ENCODE measurements at places on chromosomes 5 and 9.

GRCh38 chr5:159903131-159903530, 13.2 kb upstream of the ADRA1B start:
- no peak for DNase-seq

GRCh38 chr5:78627766-78628165, 20.8 kb downstream of the LHFPL2 start:
- DNase-seq: no peak

- DNase-seq: no peak
Measured at GRCh38 chr5:158599157-158599556, 500.6 kb downstream of the EBF1 start.

DNA sequence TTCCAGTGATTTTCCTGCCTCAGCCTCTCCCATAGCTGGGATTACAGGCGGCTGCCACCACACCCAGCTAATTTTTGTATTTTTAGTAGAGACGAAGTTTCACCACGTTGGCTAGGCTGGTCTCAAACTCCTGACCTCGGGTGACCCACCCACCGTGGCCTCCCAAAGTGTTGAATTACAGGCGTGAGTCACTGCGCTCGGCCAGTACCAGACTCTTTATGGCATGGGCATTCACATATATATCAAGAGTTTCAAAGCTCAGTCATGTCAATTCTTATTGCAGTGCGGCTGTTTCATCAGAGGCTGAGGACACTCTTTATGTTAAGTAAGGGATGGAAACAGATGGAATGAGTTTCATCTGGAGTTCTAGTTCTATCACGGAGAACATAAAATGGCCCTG, 315.2 kb upstream of the CDH6 start:
- no peak for DNase-seq

GRCh38 chr9:137308057-137308619, 6.1 kb upstream of the NRARP start:
- no peak for DNase-seq

GRCh38 chr9:130466537-130467217, 21.9 kb downstream of the ASS1 start:
- DNase-seq: no peak

GRCh38 chr5:157359356-157360055, 93.6 kb downstream of the CYFIP2 start:
- no peak for DNase-seq

DNA sequence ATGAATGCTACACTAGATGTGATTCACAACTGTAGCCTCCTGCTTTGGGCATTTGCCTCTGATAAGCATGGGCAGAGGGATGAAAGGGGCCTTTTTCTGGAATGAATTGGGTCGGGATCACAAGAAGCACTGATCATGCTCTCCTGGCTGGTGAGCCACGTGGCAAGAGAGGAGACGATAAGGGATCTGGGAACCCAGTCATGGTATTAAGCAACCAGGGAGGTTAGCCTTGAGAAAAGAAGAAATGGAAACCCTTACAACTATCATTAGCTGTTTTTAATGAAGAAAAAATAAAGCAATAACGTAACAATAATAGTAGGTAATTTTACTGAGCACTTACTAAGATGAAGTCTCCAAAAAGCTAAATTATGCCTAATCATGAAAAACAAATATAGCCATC, 50.0 kb upstream of the RAI14 start:
- DNase-seq: no peak

- peak; percentile 57 for DNase-seq
Measured at GRCh38 chr5:149646564-149646963, 65.3 kb downstream of the ARHGEF37 start.

- DNase-seq: no peak
Measured at GRCh38 chr9:84230355-84231145, 110.0 kb downstream of the SLC28A3 start.

DNA sequence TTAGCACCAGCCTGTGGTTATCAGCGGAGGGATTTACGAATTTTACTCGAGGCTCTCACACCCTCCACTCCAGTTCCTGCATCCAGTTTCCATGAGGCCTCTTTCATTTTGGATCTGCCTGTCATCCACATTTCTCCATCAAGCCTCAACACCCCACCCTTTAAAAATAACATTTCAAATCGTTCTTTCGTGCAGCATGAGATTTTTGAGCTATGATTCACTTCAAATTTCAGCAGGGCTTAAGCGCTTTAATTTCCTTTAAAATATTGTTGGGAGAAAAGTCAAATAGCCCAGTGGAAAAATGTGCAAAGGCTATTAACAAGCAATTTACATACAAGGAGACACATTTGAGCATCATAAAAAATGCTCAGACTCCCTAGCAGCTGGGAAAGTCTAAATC, 103.2 kb downstream of the MSX2 start:
- no peak for DNase-seq

GRCh38 chr5:103490030-103490739, 72.4 kb downstream of the NUDT12 start:
- no peak for DNase-seq

- no peak for DNase-seq
Measured at GRCh38 chr9:114820776-114821501, 15.1 kb upstream of the TNFSF15 start.

DNA sequence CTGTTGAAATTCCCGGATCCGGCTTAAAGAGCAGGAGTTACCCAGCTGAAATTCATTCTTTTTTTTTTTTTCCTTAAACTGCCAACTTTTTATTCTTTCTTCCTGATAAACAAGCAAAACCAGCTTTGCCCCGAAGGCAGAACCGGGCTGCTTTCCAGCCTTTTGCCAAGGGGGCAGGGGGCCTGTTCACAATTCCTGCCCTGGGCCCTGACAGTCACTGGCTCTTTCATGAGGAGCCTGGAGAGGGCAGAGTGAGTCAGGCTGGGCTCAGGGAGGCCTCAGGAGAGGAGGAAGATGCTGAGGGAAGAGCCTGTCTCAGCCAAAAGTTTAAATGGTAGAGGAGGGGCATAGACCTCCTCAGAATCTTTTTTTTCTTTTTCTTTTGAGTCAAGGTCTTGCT, 4.8 kb downstream of the GLIPR2 start:
- DNase-seq: no peak

- no peak for DNase-seq
Measured at GRCh38 chr9:106600955-106601560, 261.9 kb upstream of the ZNF462 start.

- no peak for DNase-seq
Measured at GRCh38 chr9:80094176-80094771, 522.5 kb downstream of the TLE4 start.

DNA sequence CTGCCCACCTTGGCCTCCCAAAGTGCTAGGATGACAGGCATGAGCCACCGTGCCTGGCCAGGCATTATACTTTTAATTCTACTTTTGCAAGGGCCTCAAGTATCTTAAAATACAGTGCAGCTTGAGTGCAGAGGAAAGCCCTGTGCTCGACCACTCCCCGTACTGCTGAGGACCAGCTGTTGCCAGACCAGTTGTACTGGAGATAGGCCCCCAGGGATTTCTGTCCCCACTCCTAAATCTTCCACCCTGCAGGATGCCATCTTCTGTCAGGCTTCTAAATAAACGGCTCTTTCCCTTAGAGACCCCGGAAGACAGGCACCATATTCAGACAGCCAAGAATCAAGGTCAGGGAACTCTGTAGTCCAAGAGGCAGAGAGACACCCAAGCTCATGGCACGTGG, 16.6 kb upstream of the PSMD5 start:
- DNase-seq: no peak

GRCh38 chr5:65932676-65933075, 6.3 kb downstream of the ERBIN start:
- no peak for DNase-seq

DNA sequence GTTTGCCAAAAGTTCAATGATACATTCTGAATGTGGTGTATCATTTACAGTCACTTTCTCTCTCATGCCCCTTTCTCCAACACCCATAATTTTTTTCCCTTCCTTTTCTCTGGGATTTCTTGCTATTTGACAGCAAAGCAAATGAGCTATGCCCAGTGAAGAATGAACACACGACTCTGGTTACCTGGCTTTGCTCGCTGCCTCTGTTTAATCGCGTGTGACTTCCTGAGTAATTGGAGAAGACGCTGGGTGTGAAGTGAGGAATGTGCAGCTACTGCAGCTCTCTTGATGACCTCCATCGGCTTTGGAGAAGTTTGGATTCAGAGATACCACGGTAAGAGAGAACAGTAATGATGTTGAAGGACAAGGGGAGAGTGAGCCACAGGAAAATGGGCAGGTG, 651.8 kb downstream of the KIF4B start:
- DNase-seq: no peak

- DNase-seq: no peak
Measured at GRCh38 chr9:133031496-133031911, 707 bp downstream of the GTF3C5 start.

- no peak for DNase-seq
Measured at GRCh38 chr5:107415762-107416161, 255.0 kb downstream of the EFNA5 start.

DNA sequence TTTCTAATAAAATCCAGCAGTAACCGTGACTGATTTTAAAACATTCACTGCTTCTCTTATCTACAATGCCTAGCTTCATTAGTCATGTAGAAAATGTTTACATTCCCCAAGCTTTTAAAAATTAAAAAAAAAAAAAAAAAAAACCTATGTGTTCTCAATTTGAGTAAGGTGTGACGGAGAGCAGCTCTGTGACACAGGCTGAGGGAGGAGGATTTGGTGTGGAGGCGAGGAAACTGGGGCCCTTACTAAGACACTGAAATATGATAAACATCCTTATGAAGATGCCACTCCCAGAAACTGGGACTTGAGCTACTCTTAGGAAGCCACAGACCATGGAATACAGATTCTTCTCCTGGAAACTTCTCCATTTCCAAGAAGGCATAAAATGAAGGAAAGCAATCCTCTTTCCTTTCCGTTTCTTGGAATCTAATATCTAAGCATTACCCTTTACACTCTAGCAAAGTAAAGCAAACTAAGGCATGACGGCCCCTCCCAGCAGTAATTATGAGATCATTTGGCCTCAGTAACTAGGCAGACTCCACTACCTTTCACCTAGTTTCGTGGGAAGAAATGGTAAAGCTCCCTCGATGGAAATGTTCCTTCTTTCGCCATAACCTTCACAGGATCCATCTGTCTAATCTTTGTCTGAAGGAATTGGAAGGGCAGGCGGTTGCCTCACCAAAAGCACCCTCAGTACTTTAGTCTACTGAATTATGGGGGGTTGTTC, 23.5 kb downstream of the GRAMD2B start:
- no peak for DNase-seq

DNA sequence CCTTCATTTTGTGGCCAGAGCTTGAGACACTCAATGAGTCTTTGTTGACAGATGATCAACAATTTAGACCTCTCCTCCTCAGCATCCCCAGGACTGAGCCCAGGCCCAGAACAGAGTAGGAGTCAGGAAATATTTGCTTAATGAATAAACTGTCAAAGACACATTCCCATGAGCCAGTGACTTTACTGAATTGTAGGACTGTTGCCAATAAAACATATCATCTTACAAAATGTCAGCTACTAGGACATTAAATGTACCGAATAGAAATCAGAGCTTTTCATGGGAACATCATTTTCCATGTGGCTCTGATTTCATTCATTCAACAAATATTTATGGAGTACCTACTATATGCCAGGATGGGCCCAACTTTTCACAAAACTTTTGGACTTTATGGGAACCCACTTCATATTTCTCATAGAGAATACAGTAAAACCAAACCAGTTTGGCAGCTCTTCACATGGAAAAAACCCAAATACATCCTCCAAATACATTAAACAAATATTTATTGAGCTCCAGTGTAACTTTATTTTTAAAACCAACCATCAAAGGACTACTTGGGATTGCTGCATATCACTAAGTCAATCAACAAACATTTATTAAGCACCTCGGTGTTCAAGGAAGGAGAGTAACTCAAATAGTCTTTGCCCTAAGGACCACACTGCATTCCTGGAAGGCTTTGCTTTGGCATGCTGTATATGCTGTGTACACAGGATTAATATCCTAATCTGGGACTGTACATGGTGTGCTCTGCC, 11.4 kb downstream of the VDAC1 start:
- no peak for DNase-seq

DNA sequence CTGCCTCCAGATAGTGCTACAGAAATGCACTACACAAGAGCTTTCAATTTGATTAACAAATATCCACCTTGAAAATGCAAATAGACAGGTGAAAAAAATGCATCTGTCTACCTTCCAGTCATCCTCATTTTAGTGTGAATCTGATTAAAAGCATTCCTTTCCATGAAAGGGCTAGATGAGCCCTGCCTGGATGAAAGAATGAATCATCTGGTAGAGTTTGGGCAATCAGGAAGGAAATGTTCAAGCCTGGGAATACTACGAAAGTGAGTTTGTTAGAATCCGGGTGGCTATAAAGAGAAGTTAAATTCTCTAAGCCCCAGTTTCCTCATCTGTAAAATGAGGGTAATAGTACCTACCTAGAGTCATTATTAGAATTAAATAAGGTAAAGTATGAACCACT, 142.6 kb downstream of the FAM114A2 start:
- DNase-seq: no peak

GRCh38 chr5:171624396-171624795, 161.2 kb upstream of the SMIM23 start:
- no peak for DNase-seq

- DNase-seq: no peak
Measured at GRCh38 chr5:178231539-178232123, 971 bp downstream of the PHYKPL start.

GRCh38 chr5:58737671-58738070, 154.8 kb downstream of the RAB3C start:
- no peak for DNase-seq

GRCh38 chr9:26171691-26172090, 493.4 kb upstream of the TUSC1 start:
- DNase-seq: no peak

GRCh38 chr9:96051423-96051822, 175.9 kb downstream of the ERCC6L2 start:
- no peak for DNase-seq

DNA sequence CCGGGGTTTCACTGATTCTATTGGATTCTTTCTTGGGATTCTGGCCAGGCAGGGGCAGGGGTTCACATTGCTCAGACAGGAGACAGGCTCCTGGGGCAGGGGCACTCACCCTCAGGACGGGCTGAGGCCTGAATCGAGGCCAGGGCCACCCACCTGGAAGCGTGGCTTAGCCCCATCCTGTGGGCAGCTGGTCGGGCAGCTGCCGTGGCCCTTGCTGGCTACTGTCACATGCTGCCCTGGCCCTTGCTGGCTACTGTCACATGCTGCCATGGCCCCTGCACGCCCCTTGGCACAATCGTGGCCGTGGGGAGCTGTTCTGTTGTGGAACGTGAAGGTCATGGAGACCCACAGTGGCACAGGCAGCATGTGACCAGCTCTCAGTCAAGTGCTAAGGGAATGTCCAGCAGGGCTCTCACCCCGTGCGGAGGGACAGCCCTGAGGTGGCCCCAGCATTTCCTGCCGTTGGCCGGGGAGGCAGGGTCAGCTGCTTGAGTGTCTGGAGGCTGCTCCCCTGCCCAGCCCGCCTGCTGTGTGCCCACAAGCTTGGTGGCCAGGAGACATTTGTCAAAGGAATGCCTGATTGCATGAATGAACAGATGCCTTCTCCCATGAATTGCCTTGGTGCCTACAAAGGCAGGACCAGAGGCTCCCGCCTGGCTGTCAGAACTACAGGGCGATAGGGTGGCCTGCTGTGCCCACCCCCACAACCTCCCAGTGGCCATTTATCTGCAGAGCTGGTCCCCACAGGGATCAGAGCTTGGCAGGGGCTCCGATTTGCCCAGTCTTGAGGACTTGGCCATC, 16.9 kb upstream of the TMEM250 start:
- no peak for DNase-seq
